ENCODE measurements at places on chromosomes 2 and 18.

- no peak for DNase-seq
These were observed 236.4 kb downstream of the ATAD2B start for GRCh38 chr2:23690421-23691105.

GRCh38 chr2:188314314-188315054, 22.8 kb downstream of the GULP1 start:
- DNase-seq = no peak

DNA sequence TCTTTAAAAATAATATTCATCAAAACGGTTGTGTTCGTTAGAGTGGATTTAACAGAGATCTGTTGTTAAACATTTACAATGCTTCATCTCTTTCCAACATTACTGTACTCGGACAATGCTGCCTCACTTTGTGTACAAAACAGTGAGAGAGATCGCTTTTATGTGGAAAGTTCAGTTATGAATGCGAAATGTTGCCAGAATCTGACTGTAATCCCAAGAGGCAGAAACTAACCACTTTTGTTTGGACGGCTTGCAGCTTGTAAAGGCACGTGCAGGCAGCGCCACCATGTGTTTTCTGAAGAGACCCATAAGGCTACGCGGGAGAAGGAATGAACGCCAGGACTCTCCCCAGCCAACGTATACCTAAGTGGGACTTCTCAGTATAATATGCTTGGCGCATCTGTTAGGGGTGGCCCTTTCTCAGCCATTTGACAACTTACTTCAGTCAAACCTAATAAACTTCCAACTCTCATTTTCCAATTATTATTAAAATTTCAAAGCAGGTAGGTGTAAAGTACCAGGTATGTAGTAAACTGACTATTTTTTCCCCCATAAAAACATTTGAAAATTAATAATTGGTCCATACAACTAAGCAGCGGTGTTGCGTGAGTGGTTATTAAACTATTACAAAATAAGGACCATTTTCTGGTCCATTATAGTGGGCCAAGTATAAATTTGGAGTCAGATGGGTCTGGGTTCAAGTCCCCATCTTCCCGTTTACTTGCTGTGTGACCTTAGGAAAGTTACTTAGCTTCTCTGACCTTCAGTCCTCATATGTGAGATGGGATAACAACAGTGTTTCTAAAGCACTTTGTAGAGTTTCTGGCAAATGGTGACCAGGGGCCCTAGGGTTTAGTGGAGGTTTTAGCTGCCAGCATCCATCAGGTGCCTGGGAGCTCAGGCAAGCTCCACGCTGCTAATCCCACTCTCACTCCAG, 5.6 kb upstream of the NAPG start:
- peak; percentile 94 for DNase-seq

DNA sequence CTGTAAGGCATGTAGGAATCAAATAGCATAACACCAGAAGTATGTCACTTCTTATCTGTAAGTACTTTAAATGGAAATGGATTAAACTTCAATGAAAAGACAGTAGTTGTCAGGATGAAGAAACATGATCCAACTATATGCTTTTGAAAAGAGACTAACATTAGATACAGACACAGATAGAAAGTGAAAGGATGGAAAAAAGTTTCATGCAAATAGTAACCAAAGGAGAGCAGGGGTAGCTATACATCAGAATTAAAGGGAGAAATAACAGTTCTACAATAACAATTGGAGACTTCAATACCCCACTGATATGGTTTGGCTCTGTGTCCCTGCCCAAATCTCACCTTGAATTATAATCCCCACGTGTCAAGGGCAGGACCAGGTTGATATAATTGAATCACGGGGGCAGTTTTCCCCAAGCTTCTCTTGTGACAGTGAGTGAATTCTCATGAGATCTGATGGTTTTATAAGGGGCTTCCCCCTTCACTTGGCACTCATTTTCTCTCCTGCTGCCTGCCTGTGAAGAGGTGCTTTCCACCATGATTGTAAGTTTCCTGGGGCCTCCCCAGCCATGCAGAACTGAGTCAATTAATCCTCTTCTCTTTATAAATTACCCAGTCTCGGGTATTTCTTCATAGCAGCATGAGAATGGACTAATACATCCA, 205.4 kb upstream of the CDH2 start:
- no peak for DNase-seq

GRCh38 chr2:108363024-108363907, 14.5 kb upstream of the SULT1C4 start:
- no peak for DNase-seq

- DNase-seq = peak; percentile 97
These were observed 363.5 kb upstream of the TNP1 start for GRCh38 chr2:217223222-217223930.

GRCh38 chr2:127064642-127065250, 42.2 kb downstream of the BIN1 start:
- peak; percentile 98 for DNase-seq

DNA sequence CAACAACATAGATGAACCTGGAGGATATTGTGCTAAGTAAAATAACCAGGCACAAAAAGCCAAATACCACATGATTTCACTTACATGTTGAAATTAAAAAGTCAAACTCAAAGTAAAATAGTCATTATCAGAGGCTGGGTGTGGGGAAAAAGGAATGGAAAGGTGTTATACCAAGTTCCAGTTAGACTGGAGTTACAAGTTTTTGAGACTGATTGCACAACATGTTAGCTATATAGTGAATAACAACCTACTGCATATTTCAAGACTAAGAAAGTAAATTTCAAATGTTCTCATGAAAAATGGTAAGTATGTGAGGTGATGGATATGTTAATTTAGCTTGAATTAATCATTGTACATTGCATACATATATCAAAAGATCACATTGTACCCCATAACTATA, 116.8 kb upstream of the HNMT start:
- DNase-seq = no peak

DNA sequence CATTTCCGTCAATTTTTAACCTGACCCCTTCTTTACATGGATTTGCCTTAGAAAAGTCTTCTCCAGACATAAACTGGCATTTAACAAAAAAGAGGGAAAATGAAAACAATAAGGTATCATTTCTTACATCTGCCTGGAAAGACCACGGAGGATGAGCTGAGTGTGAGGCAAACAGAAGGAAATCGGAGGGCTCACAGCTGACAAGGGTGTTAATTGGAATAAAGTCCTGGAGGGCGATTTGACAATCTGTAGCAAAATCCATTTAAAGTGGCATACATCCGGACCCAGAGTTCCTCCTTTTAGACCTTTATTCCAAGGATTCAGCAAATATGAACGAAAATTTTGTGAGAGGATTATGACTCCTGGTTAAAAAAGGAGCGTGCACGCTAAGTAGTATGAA, 179.7 kb upstream of the COPS8 start:
- DNase-seq = no peak

DNA sequence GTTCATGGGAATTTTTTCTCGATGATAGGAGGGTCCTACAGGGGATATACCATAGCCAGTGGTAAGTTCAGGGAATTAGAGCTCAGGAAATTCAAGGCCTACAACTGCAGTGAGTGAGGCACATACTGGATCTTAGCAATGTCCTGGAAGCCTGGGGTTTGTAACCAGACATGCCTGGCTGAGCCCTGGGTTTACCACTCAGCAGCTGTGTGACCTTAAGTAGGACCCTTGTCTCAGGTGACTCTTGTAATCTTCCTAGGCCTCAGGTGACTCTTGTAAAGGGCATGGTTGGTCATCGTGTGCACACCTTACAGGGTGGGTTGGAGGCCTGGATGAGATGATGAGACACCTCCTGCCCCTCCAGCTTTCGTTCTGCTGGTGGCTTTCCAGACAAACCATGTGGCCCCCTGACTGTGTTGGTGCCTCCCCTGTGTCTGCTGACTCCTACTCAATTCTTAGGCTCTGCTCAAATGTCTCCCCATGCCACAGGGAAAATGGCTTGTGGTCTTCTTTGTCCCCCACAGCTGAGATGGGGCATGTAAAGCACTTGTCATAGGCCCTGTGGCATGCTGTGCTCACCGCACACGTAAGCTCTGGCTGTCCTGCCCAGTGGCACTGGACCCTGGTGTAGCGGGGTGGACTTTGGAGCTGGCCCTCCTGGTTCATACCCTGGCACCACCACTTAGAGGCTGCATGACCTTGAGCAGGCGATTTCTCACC, 94.1 kb downstream of the FHOD3 start:
- DNase-seq = no peak

- DNase-seq = peak; percentile 28
These were observed 43.5 kb downstream of the SLC14A2 start for GRCh38 chr18:45658756-45659155.
